ENCODE measurements at places on chromosomes 16 and 17.

DNA sequence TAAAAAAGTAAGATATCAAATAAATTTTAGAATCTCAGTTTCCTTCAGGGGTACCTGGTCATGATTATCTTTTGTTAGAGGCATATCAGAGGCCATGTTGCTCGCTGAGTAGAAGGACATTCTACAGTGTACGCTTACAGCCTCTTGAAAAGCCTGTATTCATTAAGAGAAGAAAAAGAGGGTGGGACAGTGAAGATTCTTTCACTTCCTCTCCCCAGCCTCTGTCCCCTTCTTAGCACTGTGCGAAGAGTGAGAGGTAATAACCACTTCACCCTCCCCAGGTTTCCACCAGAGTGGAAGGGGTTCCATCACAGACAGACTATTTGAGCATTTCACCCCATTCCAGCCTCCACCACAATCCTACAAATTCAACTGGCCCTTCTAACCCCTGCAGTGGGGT lies 4.8 kb upstream of the LPO start:
- DNase-seq = no peak

- DNase-seq = no peak
Measured at GRCh38 chr17:38885728-38886642, 16.1 kb downstream of the LASP1 start.

- DNase-seq = peak; percentile 82
Measured at GRCh38 chr17:69597898-69598692, 183.6 kb downstream of the MAP2K6 start.

DNA sequence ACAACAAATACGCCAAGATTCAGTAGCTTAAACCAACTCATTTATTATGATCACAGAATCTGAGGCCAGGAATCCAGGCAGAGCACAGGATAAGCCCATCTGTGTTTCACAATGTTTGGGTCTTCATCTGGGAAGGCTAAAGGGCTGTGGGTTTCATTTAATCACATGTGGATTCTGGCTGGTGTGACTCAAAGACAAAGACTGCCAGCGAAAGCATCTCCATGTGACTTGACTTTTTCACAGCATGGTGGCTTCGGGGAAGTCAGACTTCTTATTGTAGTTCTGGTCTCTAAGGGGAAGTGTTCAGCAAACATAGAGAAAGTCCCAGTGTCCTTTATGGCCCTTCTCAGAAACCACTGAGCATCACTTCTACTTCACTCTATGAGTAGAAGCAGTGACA lies 1014.4 kb upstream of the GOT2 start:
- no peak for DNase-seq

GRCh38 chr16:67291461-67291860 lies 12.1 kb downstream of the PLEKHG4 start:
- no peak for DNase-seq

DNA sequence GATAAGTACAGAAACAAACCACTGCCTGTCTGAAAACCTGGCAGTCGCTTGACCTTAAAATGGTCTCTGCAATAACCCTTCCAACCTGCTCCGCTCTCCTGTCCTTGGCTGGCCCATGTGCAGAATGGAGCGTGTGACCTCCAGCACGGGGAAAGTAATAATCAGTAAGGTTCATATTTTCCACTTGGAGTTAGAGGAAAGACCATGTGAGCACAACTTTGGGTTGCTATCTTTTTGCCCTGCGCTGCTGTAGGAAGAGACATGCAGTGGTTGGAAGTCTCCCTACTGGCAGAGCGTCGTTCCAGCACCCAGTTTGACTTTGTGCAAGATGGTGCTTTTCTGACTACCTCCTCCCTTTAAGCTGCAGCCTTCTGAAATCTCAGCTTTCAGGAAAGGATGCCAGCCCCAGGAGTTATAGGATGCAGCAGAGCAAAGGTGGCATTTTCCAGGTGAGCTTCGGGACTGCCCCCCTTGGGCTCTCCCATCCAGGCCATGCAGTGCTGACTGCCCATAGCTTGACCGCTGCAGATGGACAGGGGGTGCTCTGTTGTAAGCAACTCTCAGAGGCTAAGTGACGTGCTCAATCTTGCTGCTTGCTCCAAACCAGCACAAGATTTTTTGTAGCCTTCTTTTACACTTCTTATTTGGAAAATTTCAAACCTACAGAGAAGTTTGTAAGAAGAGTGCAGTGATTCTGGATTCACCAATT lies 110.7 kb upstream of the NOL11 start:
- DNase-seq = peak; percentile 75

DNA sequence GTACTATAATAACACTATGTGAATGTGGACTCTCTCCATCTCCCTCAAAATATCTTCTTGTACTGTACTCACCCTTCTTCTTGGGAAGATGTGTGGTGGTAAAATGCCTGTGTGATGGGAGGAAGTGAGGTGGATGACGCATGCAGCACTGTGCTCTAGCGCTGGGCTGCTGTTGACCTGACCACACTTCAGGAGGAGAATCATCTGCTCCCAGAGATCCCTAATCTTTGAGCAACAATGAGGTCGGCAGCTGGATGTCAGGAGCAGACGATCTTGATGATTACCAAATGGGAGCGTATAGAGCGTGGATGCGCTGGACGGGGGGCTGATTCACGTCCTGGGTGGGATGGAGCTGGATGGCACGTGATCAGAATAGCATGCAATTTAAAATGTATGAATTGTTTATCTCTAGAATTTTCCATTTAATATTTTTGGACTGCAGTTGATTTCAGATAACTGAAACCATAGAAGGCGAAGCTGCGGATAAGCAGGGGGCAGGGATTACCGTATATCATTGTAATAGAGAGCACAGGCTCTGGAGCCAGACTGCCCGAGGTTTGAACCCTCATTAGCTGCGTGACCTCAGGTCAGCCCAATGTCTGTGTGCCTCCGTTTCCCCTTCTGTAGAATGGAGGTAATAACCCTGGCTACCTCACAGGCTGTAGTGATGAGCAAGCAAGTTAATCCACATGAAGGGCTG lies 23.7 kb upstream of the CYLD start:
- DNase-seq = no peak

GRCh38 chr16:23334457-23334853 lies 32.4 kb downstream of the SCNN1B start:
- no peak for DNase-seq

DNA sequence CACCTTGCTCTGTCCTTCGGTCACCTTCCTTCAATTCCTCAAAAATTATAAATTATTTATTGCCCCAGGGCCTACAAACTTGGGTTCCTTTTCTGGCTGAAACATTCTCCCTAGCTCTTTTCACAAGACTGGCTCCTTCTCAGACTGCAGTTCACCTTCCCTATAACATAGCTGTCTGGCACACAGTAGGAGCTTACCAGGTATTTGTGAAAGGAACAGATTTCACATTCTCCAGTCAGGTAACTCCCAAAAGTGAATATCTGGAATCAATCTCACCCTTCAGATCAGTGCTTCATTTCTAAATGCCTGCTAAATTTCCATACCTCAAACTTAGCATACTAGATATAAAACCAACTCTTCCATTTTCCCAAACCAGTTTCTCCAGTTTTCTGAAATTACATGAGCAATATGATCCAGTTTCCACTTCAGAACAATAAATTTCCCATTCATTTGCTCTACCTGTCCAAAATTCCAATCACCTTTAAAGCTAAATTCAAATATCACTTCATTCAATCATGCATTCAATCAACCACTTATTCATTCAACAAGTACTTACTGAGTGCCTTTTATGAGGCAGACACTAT lies 6.1 kb downstream of the RFFL start:
- DNase-seq = no peak

DNA sequence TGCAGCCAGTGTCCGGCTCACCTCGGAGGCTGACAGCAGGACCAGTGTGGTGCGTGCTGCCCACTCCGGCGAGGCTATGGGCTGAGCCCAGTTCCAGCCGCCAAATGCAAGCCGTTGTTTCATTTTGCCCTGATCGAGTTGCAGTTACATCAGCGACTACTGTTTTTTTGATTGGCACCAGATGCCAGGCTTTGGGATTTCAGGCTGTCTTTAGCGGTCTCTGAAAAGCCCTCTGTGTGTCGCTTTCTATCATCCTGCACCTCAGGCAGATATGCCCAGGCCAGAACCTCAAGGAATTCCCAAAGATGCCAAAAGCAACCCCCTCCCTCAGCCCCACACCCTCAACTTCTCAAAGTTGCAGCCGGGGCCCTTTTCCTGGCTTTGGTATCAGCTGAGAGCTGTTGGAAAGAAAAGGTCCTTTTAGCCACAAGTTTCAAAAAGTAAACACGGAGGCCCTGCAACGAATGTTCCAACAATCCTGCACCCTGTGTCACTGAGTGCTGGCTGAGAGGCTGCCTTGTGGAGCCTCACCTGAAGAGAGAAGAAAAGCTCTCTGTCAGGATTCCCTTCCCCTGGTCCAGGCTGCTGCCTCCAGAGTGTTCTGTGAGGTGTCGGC lies 58.9 kb downstream of the WWP2 start:
- DNase-seq = no peak

DNA sequence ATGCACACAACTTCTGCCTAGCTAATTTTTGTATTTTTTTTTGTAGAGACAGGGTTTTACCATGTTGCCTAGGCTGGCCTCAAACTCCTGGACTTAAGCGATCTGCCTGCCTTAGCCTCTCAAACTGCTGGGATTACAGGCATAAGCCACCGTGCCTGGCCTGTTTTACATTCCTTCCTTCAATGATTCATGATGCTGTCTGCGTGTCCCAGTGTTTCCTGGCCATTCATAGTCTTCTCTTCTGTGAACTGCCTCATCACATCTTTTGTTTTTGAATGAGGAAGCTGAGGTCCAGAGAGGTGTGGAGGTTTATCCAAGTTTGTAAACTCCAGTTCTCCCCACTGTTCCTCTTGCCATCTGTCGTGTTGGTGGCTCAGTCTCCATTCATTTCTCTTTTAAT lies 64.5 kb upstream of the MED9 start:
- peak; percentile 43 for DNase-seq

DNA sequence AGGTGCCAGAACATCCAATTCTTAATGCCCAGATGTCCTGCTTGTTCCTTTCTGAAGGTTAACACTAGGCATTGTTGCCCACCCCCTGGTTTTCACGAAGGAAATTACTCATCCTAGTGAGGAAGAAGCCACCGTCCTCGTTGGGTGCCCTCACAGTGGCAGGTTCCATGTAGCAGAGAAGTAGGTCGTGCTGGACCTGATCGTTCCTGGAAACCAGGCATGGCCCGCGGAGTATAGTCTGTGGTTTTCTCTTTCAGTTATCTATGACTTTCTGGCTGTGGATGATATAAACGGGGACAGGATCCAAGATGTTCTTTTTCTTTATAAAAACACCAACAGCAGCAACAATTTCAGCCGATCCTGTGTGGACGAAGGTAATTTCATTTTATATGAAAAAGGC lies 16.5 kb downstream of the RGS11 start:
- no peak for DNase-seq

GRCh38 chr17:45851464-45851863 lies 6.8 kb downstream of the SPPL2C start:
- no peak for DNase-seq

DNA sequence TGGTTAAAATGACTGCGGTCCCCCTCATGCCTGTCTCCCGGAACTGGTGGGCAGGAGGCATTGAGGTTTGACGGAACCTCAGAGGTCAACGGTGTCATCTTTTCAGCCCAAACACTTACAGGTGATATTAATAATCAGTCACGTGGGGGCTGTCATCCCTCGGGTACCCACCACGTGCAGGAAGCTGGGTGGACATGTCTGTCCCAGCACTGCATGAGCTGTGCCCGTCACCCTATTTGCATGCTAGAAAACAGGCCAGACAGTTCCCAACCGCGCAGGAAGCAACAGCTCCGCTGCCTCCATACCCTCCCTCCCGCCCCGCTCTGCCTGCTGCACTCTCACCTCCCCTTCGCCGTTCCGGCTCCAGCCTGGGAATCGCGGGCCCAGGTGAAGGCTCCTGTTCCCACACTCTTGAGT lies 1.4 kb downstream of the SYNGR3 start:
- no peak for DNase-seq

GRCh38 chr16:59697236-59697635 lies 963.1 kb upstream of the GOT2 start:
- DNase-seq = no peak

DNA sequence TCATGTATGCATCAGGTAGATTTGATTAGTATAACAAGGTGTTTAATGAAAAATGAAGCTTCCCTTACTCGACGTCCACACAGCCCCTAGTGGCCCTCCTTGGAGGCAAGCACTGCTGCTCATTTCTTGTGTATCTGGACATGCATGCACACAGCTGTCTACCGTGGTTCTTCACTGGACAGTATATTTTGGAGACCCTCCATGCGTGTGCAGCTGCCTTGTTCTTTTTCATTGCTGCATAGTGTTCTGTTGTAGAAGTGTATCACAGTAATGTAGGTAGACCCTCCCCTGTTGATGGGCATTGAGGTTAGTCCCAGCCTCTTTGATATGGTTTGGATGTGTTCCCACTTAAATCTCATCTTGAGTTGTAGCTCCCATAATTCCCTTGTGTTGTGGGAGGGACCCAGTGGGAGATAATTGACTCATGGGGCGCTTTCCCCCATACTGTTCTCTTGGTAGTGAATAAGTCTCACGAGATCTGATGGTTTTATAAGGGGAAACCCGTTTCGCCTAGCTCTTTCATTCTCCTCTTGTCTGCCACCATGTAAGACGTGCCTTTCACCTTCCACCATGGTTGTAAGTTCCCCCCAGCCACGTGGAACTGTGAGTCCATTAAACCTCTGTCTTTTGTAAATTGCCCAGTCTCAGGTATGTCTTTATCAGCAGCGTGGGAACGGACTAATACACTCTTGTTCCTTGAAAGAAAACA lies 6.3 kb downstream of the CMIP start:
- DNase-seq = no peak

GRCh38 chr17:14474591-14474990 lies 173.7 kb downstream of the HS3ST3B1 start:
- DNase-seq = no peak

DNA sequence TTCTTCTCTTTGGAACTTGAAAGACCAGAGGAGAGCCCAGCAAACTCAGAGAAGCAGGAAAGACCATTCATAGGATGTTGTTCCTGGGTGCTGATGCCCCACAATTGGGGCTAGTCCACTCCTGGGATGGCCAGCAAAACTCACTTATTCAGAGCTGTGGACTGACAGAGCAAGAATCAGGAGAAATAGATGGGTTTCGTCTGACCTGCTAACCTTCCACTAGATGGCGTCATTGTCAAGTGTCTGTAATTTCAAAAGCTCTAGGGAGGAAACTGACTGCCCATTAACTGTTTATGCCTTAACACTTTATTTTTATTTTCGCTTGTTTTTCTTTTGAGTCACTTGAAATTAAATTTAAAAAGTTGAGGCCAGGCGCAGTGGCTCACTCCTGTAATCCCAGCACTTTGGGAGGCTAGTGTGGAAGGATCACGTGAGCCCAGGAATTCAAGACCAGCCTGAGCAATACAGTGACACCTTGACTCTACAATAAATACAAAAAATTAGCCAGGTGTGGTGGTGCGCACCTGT lies 28.7 kb upstream of the MILR1 start:
- peak; percentile 76 for DNase-seq

Measured in endothelial cell of umbilical vein (primary cell).